ENCODE measurements at places on chromosomes 6 and 20.

DNA sequence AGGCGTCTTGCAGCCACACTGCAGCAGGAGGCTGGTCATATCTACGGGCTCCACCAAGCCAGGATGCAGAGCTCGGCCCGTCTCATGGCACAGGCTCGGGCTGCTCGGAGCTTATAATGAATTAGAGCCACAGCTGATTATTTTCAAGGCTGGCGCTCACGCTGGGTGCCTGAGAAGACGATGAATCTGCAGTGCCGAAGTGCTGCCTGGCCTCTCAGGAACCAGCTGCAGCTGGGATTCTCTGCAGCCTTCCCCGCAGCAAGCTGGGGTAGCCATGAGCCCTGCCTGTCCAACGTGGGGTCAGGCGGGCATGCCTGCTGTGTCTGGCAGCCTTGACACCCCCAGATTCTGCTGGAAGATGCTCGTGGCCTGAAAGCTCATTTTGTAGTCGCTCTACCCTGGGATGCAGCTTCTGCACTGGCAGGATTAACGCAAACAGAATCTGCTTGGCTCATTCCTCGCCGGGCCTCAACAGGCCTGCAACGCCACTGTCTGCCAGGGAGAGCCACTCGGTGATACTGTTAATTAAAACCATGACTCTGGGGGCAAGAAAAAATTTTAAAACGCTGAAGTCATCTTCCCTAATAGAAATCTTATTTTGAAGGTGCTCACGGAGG, 104.3 kb downstream of the CDH26 start:
- no peak for DNase-seq

DNA sequence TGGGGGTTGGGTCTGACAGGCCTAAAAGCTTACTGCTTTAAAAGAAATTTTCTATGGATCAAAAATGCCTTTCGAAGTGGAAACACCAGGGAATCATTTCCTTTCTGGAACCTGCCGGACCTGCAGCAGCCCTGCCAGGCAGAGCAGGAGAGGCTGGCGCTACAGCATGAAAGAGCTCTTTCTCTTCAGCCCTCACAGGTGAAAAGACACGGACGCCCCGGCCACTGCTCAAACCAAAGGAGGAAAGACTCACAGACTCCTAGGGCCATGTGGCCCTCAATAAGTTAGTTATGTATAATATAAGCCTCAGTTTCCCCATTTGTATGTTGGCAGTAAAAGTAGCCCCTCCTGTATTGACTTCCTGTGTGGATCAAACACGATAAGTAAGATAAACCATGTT, 8.3 kb downstream of the SCML4 start:
- no peak for DNase-seq

DNA sequence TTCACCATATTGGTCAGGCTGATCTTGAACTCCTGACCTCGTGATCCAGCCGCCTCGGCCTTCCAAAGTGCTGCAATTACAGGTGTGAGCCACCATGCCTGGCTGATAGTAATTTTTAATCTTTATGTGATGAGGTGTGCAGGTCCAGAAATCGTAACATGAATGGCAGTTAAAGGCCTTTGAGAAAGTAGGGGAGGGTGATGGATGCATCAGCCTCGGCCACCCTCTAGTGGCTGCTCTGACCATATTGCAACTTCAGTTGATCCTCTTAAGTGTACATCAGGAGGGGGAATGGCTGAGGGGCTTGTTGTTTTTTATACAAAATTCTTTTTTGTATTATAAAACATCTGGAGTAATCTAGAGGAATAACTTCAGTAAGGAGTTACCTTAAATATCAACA, 193.0 kb downstream of the ZFAND3 start:
- DNase-seq = no peak

- peak; percentile 91 for DNase-seq
Measured at GRCh38 chr20:34558320-34559218, at the start of gene MAP1LC3A. Gene MAP1LC3A, plus strand, starts transcription at chr20:34558718. Its CDS starts 151 bp downstream, at chr20:34558869.

DNA sequence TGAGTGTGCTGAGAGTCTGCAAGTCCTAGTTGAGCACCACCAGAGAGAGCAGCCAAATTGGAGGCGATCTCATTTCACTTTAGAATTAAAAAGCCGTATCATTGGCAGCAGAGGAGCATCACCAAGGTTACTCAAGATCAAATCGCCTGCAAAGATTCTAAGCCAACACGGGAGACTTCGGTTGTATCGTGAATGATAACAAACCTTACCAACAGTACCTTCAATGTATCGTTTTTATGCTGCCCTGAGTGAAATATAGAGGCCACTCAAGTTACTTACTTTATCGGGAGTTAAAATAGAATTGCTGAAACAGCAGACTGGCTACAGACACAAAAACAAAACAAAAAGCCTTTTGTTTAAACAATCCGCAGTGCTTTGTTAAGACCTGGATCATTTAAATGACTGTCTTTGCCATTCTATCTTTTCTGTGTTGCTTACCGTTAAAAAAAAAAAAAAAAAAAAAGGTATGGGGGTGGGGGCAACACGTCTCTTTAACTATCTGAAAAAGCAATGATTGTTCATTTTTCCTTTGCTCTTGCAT, 14.2 kb downstream of the NHSL1 start:
- DNase-seq = no peak

DNA sequence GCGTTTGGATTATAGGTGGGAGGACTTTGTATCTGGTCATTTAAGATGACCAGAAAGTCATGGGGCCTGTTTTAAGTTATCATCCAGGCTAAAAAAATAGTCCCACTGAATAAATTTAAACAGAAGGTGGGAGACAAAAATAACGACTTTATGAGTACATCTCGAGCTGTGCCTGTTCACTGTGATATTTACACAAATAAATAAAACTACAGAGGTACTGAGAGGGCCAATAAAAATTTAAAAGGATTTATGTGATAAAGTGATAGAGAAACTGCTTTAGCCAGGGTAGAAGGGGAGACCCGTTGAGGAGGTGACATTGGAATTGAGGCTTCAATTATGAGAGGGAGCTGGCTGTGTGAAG, 53.4 kb upstream of the PMEPA1 start:
- DNase-seq = no peak

- no peak for DNase-seq
Measured at GRCh38 chr6:53399027-53399344, 50.2 kb upstream of the ELOVL5 start.

DNA sequence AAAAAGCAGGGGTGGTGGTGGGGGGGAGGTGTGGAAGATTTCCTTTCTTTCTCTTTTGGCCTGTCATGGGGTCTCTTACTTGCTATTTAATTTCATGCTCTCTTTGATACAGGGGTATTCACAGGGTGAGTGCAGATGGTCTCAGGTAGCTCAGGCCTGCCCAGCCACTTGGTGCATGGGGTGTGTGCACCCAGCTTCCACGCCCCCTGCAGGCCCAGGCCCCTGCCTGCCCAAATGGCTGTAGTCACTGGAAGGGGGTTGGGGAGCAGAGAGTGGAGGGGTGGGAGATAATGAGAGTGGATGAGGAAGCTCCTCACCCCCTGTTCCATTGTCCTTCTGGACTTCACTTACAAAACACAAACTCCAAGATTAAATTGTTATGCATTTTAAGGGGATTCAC, 133.6 kb upstream of the SGK1 start:
- no peak for DNase-seq

DNA sequence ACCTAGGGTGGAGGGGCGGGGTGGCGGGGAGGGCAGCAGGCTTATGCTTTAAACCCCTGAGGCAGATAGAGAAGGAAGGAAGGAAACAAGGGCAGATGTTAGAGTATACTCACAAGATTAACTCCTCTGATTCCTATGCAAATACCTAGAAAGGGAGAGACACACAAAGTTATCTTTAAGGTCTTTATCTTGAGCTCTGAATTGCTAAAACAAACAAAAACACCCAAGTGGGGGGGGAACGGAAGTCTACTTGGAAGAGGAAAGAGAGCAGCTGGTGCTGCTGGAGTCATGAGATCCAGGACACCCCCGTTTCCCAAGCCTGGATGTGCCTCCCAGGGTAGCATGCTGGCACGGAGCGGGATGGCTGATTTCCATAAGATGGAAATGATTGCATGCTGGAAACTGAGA, 43.4 kb downstream of the PLAGL1 start:
- no peak for DNase-seq

Measured in activated CD8-positive, alpha-beta memory T cell treated with anti-CD3 and anti-CD28 coated beads for 1 hour (primary cell).